ENCODE measurements at places on chromosomes 11 and 22.

GRCh38 chr22:44451016-44451415 is 47.0 kb downstream of the RTL6 start:
- DNase-seq = no peak

- DNase-seq = no peak
Observed at GRCh38 chr11:77542296-77542695, 47.5 kb upstream of the AQP11 start.

DNA sequence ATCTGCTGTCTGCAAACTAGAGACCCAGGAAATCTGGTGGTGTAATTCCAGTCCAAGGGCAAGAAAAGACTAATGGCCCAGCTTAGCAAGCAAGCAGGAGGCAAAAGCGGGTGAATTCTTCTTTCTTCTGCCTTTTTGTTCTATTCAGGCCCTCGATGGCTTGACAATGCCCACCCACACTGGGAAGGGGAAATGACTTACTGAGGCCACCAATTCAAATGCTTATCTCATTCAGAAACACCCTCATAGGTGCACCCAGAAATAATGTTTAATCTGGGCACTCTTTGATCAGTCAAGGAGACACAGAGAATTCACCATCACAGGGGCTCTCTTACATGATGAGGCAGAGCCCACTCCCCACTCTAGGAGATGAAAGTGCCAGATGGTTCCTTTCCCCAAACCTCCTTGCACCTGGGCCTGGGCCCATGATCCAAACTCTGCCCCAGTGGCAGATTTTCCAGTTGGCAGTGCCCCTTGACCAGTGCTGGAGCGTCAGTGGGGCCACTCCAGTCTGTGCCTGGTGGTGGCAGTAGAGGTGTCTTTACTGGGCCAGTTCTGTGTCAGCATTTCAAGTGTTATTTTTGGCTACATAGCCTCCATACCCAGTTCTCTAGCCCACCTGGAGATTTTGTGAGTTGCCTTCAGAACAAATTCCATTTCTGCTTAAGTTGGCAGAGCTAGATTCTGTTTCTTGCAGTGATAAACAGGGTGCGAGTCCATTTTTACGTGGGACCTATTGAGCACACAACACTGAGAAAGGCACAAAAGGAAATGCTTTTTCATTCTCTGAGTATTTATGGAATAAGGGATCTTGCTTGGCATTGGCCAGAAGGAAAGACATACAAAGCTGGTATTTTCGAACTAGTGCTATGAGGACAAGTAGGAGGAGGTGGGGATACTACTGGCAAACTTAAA is 7.5 kb downstream of the ELMOD1 start:
- DNase-seq = no peak

DNA sequence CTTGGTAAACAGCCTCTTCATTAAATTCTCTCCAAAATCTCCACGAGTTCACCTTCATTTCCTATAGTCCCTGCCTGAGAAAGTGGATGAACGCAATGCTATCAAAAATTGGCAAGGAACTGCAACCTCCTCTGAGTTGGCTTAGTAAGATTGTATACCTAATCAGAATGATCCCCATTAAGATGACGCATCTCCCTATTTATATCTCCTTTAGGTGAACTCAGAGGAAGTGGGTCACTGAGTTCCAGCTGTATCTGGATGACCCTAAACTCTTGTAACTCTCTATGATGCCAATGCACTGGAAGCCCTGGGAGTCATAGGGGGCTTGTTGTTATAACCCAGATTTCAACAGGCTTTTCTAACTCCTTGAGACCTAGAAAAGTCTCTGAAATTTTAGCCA is 48.2 kb downstream of the OR10A6 start:
- DNase-seq = no peak

DNA sequence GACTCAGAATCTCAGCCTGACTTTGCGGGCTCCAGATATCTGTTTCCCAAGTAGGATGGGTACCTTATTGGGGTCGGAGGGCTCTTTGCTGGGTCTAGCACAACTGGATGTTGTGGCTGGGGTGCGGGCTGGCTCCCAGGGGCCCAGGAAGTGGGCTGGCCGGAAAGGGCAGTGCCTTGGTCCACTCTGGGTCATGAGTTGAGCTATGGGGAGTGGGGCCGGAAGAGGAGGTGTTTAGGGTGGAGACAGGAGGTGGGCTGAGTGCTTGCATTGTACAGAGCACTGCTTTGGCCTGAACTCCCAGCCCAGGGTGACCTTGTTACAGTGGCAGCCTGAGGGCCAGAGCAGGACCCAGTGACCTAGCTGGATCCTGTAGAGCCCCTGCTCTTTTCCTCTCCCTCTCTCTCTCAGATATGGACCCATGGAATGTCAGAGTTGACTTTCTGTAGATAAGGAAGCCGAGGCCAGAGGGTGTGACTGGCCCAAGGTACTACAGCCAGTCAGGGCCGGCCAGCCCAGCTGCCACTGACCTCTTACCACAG is 13.2 kb downstream of the PHLDB1 start:
- DNase-seq = no peak

GRCh38 chr11:117816151-117816741 is 8.3 kb downstream of the FXYD2 start:
- DNase-seq = no peak

DNA sequence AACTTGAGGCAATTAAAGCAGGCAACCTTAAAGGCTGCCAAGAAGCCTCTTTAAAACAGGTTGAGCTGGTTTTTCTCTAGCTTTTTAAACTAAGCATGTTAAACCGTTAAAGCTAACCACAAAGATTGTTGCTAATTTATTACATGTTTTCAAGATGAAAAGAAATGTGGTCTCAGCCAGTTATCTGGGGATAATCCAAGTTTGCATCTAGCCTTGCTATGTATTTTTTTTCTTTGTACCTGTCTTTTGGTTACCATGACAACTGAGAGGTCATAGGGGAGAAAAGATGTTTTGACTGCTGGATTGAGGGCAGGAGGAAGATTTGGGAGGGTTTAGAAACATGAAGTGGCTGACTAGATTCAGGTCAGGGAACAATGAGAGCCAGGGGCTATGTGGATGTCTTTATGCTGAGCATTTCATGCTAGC is 19.2 kb upstream of the PGM2L1 start:
- DNase-seq = no peak

DNA sequence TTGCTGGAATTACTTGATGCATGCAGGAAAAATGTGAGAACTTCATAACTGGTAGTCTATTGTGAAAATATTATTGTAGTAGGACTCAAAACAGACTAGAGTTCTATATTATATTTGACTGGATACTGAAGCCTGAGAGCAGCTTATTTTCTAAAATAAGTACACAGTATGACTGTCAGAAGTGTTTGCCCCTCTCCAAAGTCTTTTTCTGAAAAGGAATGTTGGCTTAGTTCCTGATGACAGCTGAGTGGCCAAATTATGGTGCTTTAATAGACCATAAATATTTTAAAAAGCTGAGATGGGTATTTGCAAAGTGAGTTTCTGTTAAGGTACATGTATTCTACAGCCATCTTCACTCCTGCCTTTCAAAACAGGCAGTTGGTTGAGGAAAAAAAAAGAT is 13.1 kb downstream of the ZBED5 start:
- no peak for DNase-seq

DNA sequence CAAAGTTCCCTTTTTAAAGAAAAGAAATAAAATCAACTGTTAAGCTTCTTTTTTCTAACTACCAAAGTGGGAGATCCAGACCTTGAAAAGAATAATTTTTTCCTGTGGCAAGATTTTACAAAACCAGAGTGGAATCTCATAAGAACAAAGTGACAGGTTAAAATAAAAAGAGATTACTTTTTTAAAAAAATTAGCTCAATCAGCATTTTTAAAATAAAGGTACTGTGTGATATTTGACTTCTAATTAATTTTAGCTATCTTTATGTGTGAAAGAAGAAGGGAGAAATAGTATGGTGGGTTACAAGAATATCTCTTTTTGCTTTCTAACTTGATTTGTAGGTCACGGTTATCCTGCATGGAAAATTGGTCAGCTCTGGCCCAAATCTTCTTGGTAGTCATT is 92.8 kb upstream of the ALKBH3 start:
- DNase-seq = no peak

GRCh38 chr11:69375316-69376154 is 81.6 kb downstream of the MYEOV start:
- no peak for DNase-seq

- no peak for DNase-seq
Observed at GRCh38 chr11:112694813-112695212, 266.4 kb upstream of the NCAM1 start.

DNA sequence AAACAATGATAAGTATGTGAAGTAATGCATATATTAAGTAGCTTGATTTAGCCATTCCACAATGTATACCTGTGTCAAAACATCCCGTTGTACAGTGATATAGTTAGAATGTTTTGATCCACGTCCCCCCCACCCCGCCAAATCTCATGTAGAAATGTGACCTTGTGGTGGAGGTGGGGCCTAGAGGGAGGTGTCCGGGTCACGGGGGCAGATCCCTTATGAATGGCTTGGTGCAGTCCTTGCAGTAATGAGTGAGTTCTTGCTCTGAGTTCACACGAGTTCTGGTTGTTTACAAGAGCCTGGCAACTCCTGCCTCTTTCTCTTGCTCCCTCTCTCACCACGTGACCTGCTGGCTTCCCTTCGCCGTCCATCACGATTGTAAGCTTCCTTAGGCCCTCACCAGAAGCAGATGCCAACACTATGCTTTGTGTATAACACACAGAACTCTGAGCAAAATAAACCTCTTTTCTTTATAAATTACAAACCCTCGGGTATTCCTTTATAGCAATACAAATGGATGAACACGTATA is 41.6 kb downstream of the FANCF start:
- no peak for DNase-seq

DNA sequence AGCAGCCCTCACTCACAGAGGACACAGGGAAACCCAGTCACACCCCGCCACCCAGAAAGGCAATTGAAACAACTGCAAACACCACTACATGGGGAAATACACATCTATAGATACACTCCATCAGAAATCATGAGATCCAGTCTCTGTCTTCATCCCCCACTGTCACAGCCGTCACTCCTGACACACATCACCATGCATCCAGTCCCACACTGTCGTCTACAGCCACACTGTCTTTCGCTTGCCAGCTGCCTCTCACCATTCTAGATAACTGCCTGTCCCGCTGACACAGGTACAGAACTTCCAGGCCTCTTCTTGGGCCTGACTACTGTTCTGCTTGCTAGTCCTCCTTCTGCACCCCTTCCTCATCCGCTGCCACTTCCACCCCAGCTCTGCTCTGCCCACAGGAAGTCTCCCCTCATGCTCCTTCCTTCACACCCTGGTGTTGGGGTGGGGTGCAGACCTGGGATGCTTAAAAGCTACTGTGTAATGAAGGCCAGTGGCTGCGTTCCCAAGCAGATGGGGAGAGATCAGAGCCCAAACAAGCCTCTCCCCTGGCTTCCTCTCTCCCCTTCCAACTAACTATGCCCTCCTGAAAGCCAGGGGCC is 42.6 kb downstream of the SLC22A12 start:
- no peak for DNase-seq

- no peak for DNase-seq
Observed at GRCh38 chr11:15500643-15501042, 385.9 kb downstream of the INSC start.

DNA sequence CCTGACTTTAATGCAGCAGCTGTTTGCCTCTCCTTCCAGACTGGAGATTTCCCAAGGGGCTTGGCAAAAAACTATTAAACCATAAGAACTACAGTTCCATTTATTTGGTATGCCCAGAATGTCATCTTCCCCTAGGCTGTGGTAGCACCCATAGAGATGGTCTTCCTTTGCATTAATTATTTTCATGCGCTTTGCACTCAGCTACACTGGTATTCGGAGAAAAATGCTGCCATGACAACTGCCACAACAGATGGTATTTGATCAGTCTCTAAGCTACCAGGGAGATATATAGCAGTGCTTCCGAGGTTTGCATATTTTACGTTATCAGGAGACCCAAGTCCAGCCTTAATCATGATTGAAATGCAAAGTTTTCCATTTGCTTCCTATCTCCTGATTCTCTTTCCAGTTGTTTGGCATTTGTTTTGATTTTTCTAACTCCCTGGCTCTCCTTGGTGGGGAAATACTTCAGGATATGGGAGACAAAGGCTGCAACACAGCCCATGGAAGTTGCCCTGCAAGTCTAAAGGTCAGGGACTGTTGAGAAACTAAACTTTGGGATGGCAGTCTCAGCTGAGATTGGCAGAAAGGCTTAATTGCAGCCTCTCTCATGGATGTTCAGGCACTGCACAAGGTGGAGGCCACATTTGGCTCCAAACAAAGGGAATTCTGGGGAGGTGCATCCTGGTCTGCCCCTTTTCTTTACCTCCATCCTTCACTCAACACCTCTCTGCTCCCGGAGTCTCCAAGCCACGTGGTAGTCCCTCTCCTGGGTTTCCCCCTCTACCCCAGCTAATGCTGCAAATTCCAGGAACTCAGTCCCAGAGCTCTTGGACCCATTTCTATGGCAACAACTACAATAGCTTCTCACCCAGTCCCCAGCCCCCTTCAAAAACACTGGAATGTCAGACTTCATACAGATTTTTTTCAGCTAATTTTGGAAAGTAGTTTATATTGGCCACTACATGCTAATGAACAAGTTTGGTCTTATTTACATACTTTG is 151.8 kb downstream of the NAV2 start:
- no peak for DNase-seq

- no peak for DNase-seq
Observed at GRCh38 chr11:128859563-128860441, 7.3 kb downstream of the KCNJ1 start.

DNA sequence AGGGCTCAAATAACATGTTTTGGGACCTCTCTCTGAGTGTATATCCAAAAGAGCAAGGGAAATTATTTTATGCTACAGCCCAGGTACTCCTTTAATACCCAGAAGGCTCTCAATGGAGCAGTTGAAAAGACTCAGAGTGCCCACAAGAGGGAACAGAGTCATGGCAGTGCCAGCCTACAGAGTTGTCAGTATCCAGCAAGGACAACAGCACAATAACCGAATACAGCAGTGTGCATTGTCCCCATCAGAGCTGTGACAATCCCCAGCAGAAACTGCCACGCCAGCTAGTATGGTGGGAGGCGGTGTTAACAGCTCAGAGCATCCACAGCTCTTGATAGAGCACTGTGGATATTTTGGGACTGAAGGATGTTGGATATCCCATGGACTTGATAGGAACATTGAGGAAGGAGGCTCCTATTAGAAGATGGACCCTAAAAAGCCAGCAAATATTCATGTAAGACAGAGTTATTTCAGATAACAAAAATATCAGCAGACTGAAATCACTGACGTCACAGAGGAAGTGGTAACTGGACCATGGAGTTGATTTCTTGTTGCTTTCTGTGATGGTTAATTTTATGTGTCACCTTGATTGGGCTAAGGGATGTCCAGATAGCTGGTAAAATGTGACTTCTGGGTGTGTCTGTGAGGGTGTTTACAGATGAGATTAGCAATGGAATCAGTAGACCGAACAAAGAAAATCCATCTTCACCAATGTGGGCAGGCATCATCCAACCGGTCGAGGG is 17.7 kb upstream of the PAFAH1B2 start:
- DNase-seq = no peak

GRCh38 chr11:2561696-2562581 is 117.1 kb downstream of the KCNQ1 start:
- DNase-seq = no peak

Measured in GM04504 (cell line).